Fibroblast of skin of left quadriceps (primary cell): ENCODE measurements at places on chromosomes 12 and 14.

GRCh38 chr14:102374264-102374663 lies 11.5 kb downstream of the TECPR2 start:
- no peak for DNase-seq

GRCh38 chr14:81400202-81400678 lies at the start of gene STON2:
TSS of gene STON2 (minus strand) at chr14:81400324. CDS start at chr14:81398382, 1,942 bp downstream.
- DNase-seq, result no peak

DNA sequence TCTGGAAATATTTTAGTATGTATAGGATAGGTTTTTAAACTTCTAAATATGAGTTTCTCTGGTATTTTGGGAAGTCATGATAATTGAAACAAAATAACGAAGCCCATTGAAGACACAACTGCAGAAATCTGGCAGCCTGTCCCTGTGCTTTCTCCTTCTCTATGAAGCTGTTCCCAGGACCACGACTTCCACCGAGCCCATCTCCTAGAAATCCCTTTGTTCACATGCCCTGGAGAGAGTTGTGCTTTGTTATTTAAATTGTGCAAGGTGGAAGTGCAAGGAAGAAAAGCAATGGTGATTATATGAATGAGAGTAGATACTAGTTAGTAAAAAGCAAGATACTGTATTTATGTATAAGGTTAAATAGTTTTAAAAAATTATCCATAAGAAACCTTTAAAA lies 32.2 kb downstream of the STK38L start:
- no peak for DNase-seq

GRCh38 chr12:13004361-13004760 lies 4.3 kb upstream of the HEBP1 start:
- no peak for DNase-seq

- DNase-seq, result peak; percentile 21
Observed at GRCh38 chr12:68768431-68768939, 22.5 kb downstream of the SLC35E3 start.

DNA sequence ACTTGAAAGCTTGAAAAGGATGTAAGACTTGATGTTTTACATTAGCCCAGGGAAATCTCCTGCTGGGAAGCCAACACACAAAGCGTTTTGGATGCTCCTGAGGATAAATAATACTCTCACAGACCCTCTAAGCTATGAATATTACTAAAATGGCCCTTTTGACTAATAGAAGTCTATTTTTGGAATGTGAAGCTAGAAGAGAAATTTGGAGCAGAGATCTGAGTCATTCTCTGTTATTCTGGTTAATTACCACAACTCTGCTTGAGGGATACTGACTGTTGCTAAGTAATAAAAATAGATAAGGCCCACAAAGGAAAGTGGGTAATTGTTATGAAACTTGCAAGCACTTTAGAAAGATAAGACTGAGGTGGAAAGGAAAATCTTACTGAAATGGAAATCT lies 346.2 kb upstream of the STXBP6 start:
- no peak for DNase-seq

DNA sequence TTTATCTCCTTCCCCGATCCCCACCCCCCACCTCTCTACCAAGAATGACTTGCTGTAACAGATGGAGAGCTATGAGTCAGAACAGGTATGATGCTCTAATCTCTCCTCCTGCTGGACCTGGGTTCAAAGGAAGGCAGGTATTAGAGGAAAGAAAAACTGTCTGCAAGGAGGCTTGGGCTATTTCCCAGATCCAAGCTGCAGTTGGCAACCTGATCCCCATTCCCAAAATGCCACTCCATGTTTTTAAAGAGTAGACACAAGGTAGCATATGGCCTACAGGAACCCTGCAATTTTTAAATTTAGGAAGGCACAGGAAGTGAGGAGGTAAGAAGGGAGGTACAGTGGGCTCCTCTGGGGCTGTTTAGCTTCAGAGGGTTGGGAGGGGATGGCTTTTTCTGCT lies 33.0 kb downstream of the SRRM4 start:
- DNase-seq, result no peak

GRCh38 chr14:39433452-39433813 lies 1.2 kb upstream of the FBXO33 start:
- no peak for DNase-seq

DNA sequence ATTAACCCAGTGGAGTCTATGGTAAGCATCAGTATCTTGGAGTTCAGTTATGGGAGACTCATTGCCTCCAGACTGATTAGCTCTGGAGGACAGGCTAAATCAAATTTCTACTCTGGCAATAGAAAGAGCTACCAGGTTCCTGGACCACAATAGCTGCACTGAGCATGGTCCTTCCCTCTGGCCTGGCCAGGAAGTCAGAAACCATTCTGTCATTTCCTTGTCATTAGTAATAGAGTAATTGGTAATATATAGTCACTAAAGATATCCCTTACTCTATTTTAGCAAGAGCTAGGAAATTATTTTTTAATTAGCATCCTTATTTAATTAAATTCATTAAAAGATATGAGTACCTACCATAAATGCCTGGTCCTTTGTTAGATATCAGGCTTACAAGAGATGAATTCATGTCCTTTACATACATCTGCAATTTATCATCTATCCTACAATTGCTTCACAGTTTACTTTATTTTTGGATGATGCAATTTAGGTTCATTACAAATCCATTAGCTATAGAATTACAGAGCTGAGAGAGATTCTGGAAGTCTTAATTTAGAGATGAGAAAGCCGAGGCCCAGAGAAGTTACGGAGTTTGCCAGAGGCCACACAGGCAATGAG lies 23.7 kb upstream of the TDRD9 start:
- DNase-seq, result no peak

- no peak for DNase-seq
Observed at GRCh38 chr14:93114713-93115068, 1.0 kb downstream of the ITPK1 start.
